Activated CD4-positive, CD25-positive, alpha-beta regulatory T cell (primary cell): ENCODE measurements at places on chromosomes 6 and 20.

- no peak for DNase-seq
These were observed 72.2 kb upstream of the NAA20 start for GRCh38 chr20:19944772-19945459.

DNA sequence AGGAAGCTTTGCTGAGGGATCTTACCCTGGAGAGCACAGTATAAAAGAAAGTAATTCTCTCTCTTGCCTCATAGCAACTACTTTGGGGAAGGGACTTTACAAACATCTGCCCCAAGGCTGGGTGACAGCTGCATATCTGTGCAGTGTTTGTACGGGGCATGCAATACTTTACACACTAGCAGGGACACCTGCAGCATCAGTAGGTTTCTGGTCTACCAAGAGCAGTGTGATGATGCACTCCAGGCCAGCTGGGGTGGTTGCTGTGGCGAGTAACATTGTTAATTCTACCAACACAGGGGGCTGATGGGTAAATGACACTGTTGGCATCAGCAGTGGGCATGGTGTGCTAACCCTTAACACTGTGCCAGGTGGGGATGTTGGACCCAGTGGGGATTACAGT lies 48.0 kb downstream of the ADTRP start:
- DNase-seq: no peak

- DNase-seq: no peak
These were observed 240.4 kb downstream of the PHACTR1 start for GRCh38 chr6:12956991-12957320.

DNA sequence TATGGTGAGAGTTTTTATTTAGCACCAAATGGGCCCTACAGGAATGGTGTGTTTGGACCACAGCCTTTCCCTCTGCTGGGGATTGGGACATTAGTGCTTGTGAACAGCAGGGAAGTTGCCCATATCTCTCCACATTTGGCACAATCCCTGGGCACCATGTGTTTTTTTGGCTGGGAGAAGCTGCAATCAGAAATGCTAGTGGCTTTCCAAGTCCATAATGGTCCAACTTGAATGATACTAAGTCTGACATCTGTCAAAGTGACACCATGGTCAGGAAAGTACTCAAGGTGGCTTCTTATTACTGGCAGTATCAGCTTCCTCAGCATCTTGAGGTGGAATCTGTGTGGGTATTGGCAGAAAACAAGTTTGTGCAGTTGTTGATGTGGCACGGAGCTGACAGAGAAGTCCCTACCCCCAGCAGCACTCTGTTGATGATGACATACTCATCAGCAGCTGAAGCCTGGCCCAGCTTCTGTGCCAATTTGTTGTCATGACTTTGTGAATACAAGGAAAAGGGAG lies 53.0 kb downstream of the SASH1 start:
- no peak for DNase-seq

DNA sequence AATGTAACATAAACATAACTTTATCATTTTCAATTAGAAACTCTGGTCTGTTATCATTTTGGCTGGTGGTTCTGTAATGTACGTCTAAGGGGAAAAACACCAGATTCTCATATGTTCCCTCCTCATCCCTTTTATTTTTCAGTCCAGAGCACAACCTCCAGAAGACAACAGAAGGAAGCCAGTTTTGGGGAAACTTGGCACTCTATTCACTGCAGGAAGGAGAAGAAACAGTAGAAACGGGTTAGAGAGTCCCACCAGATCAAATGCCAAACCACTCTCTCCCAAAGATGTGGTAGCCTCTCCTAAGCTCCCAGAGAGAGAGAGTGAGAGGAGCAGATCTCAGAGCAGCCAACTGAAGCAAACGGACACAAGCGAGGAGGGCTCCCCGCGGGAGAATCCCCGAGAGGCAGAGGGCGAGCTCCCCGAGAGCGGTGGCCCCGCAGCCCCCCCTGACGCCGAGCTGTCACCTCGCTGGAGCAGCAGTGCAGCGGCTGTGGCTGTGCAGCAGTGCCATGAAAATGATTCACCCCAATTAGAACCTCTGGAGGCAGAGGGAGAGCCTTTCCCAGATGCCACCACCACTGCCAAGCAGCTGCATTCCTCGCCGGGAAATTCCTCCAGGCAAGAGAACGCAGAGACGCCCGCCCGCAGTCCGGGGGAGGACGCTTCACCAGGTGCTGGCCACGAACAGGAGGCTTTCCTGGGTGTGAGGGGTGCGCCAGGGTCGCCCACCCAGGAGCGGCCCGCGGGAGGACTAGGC lies 117.8 kb downstream of the RTN4IP1 start:
- no peak for DNase-seq

DNA sequence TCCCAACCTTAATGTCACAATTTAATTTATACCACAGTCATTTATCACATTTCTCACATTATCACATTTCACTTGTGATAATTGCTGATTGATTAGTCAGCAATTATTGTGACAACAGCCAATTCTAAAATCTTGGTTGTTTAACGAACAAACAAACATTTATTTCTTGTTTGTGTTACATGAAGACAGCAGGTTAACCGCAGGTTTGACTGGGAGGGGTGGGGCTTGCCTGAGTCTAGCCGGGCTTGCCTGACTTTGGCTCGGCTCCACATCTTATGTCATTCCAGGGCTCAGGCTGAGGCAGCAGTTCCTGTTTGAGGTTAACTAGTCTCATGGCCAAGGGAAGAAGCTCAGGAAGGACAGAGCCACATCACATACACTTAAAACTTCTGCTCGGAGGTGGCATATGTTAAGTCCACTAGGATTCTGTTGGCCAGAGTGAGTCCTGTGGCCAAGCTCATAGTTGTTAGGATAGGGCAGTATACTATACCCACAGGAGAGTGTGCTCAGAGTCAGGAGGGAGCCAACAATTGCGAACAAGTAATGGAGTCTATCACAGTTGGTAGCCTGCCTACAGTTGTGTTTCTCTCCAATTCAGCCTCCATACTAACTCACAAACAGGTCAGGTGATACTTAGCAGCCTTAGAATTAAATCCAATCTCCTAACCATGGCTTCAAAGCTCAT lies 90.0 kb upstream of the IFNGR1 start:
- DNase-seq: no peak

GRCh38 chr6:8829796-8830195 lies 394.5 kb upstream of the SLC35B3 start:
- DNase-seq: no peak

- no peak for DNase-seq
These were observed 47.0 kb downstream of the TTI1 start for GRCh38 chr20:37986044-37986858.

DNA sequence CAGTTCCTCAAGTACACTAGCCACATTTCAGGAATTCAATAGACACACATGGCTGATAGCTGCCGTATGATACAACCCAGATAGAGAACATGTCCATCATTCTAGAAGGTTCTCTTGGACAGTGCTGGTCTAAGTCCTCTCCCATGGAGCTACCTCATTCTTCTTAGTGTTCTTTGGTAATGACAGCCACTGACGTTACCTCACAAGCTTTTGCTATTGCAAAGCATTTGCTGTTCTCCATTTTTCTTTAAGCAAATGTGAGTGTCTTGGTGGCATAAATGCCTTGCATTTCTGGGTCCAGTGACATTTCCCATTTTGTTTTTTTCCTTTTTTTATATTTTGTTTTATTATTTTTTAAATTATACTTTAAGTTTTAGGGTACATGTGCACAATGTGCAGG lies 8.3 kb upstream of the CEBPB start:
- DNase-seq: no peak

DNA sequence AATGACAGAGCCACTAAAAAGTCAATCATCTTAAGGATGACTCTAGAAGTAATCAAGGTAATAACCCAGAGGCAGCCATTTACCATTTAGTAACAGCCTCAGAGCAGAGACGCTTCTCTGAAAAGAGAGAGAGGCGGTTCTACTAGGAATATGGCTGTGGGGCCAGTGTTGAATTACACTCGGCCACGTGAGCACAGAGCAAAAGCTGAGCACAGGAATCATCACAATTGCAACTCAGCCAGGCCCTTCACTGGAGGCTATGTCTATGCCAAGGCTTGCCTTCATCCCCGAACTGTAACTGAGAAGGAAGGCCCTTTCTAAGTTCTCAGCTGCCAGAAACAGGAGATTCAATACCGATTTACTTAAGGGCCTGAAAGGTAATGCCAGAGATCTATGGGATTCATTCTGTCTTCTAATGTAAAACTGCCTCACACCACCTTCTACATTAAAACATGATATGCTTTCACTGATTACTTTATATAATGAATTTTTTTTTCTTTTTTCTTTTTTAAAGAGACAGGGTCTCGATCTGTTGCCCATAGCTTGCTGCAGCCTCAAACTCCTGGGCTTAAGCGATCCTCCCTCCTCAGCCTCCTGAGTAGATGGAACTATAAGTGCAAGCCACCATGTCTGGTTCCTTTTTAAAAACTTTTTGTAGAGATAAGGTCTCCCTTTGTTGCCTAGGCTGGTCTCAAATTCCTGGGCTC lies 67.6 kb downstream of the NUDT3 start:
- no peak for DNase-seq

DNA sequence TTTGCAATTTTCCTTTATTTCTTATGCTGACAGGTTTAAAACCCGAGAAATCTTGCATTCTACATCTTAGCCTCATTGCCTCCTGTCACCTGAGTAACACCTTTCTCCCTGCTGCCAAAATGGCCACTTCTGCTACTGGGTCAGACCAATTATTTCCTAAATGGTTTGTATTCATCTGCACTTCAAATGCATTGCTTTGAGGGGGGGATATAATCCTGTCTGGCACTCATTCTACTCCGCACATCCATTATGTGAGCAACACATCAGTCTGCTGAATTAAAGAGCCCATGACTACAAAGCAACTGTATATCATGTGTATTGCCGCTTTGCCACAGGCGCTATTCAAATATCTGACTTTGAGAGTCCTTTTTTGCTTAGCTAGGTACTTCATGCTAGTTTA lies 141.6 kb upstream of the TSHZ2 start:
- DNase-seq: no peak

DNA sequence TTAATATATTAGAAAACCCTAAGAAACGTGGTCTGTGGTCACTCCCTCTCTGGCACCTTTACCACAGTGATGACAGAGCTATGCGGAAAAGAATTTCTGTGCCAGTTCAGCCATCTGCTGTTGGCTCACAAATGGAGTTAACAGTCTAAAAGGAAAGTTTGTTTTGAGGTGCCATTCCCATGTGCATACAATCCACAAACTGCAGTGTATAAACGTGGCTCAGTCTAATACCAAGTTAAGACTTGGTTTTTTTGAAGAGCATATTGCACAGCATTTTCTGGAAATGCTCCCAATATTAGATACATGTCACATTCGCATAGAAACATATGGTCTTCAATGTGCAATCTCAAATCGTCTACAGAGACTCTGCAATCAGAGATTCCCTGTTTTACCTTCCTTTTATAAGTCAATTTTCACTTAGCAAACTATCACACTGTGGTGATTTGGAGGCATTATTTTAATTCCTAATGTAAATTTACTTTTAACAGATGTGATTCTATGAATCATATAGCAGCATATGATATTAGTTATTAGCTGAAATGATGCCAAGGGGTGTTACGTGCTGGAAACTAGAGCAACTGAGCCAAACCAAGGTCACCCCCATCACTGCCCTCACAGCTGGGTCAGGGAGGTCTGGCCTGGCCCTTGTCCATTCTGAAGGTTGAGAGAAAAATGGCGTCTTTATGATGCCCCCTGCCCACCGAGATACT lies 383.5 kb downstream of the PRKN start:
- DNase-seq: no peak

DNA sequence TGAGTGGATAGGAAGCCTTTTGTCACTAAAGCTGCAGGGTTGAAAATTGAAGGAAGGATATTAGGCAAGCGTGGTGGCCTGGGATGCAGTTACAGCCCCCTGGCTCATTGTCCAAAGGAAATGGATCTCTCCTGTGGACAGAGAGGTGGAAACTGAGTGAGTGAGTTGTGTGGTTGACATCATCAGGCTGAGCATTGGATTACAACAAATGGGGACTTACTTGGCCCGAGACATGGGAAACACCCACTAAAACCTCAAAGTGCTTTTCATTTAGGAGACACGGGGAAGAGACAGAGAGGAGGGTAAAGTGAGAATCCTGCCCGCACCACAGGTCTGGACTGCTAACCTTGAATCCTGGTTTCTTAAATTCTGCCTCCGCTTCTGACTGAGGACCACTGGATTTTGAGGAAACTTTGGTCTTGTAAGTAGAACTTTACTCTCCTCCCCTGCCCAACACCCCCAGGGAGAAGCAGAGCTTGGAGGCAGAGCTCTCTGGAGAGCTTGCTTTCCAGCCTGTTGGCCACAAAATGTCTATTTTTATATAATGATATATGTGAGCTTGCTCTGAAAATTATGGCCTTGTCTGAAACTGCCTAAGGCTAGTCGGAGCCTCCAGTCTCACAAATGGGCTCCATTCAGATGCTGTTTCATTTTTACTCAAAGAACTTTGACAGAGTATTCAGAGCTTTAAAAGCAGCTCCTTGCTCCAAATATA lies at the start of gene PKIG:
TSS of gene PKIG (plus strand) at position 269 of the 715 bp plus-strand sequence. CDS start 31,978 bp downstream, outside the sequence.
- no peak for DNase-seq

DNA sequence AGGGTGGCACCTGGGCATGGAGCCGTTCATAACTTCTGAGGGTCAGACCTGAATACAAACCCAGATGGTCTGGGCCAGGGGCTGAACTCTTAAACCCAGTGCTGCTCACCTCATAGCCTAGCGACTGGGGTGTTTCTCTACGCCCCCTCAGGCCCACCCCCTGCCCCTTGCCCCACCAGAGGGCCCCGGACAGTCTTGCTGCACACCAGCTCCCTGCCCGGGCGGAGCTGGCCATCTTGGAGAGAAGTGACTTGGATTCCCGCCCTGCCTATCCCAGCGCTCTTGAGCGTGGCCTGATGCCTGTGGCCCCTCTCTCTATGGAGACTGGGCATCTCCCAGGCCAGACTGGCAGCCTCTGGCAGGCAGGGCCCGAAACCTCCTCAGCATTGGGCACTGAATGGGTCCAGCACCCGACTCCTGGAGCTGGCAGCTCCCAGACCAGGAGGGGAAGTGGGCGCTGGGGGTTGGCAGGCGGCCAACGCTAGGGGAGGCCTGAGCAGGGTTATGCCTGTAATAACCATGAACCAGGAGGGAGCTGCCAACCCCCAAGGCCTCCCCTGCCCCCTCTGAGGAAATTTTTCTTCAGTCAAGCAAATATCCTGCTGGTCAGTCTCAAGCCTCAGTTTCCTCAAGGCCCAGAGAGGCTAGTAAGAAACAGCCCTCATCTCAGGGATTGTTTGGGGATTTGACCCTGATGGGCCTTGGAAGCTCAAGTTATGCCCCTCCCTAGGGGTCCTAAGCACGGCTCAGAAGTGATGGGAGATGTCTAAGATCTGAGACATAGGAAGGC lies 169.5 kb downstream of the VEGFA start:
- DNase-seq: no peak
